Lower leg skin (tissue), 4 donors: ENCODE measurements at places on chromosomes 11 and 22. TPM values are rescaled to one million over a fixed set of nuclear protein-coding genes. Genes with fewer than 3 reads are reported as not detected.

The CELSR1 gene
- 31.7 TPM for total RNA-seq

- no peak for DNase-seq
Observed at GRCh38 chr11:107397357-107397756, 60.3 kb downstream of the CWF19L2 start.

DNA sequence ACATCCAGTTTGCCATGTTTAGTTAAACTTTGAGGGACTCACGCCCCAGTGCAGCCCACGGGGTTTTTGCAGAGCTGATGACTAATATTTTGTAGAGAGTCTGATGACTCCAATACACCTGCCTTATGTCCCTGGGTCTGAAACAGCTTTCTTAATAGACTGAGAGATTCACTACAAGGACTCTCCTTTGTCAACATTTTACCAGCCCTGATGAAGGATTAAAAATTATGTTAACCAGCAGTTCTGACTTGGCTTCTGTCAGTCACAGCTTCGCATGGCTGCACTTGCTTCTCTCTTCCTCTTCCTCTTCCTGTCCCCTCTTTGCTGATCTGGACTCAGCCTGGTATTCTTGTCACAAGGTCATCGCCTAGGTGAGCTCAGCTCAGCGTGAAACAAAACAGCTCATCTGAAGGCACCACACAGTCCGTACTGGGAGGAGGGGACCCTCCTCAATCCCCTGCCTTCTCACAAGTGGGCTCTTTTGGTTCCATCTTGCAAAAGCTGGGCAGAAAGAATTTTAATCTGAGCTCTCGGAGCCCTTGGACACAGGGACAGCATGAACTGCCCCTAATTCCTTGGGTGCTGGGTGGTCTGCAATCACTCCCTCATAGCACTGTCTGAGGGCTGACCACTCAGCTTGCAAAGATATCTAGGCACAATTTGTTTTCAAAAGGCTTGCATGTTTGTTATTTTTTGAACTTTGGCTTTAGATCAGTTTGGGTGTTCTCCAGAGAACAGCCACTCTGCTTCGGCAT is 38.1 kb upstream of the POU2AF1 start:
- DNase-seq: no peak

DNA sequence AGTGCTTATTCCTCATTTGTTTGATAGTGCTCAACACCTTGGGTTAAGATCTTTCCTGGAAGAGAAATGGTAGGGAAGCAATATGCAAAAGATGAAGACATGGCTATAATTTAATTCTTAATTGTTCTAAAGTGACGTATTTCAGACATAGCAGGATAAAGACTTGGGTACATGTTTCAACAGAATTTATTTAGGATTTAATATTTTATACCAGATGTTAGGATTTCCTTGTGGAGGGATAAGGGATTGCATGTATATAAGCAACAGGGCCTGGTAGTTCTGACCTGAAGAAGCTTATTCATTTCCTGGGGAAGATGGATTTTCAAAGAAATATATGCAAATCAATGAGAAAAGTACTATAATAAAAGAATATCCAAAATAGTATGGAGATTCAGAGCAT is 163.8 kb downstream of the FAT3 start:
- no peak for DNase-seq
